Stimulated activated naive B cell treated with anti-CD40 and anti-IgM and Interleukin-4, amounts not matched to agents 10 μg/mL and 1 μg/mL and 100 μg/mL, for 72 hours (primary cell): ENCODE measurements at places on chromosomes 3 and 15.

- peak overlapping the region; percentile 62 for H3K27ac ChIP-seq
- no peak overlapping the region for H3K4me3 ChIP-seq
- H3K27me3 ChIP-seq, result no peaks in the 10 kb centered on the region
- peak; percentile 17 for DNase-seq
- no peaks in the 10 kb centered on the region for H3K36me3 ChIP-seq
- peaks cover 13% of the 10 kb centered on the region for H3K4me1 ChIP-seq
Measured at GRCh38 chr15:58447271-58448010, 15.7 kb downstream of the LIPC start.

DNA sequence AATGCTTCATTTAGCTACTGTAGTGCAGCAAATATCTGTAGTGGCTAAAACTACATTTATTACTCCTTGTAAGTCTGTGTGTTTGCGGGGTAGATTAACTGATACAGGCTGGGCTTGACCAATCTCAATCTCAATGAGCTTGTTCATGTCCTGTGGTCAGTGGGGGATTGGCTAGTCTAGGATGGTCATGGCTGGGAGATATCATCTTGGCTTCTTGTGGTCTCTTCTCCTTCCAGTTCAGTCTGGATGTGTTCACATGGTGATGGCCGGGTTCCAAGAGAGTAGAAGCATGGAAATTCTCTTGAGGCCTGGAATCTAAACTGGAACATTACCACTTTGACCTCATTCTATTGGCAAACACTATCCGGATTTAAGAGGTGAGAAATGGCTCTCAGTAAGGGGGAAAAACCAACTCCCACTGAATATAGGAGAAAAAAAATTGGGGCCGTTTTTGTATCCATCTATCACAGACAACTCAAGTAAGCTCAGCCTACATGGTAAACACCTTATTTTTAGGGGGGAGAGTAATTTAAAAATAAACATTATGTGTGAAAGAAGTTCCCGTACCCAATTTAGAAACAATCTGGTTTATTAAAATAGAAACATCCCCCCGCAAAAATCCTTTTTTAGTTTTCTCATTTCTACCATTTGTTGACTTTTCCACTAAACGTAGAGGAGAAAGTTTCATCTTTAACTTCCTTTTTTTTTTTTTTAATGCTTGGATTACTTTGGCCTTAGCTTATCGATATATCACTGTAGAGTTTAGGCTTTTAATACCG lies 284.9 kb upstream of the TBC1D5 start:
- DNase-seq, result no peak
- H3K4me1 ChIP-seq, result peaks cover 43% of the 10 kb centered on the region
- peak overlapping the region; percentile 39 for H3K4me3 ChIP-seq
- peak overlapping the region; percentile 49 for H3K27ac ChIP-seq
- no peaks in the 10 kb centered on the region for H3K27me3 ChIP-seq
- H3K36me3 ChIP-seq, result no peaks in the 10 kb centered on the region

DNA sequence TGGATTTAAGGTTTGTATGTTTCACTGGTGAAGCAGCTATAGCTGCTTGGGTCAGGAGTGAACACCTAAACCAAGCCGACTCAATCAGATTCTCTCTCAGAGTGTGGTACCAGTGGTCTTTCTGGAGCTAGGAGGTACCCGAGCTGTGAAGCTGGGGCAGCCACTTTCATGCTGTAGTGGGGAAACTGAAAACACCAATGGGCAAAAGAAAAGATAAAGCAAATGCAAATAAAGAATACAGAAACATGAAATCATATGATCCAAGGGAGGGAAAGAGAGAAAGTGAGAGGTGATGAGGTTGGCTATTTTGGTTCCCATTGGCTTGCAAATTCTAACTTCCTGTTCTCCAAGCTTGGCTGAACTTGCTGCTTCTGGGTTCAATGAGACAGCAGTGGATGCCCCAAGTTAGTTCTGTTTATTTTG lies 212.3 kb upstream of the CFAP20DC start:
- peaks cover 18% of the 10 kb centered on the region for H3K4me1 ChIP-seq
- H3K36me3 ChIP-seq, result no peaks in the 10 kb centered on the region
- no peak overlapping the region for H3K27ac ChIP-seq
- no peak for DNase-seq
- no peaks in the 10 kb centered on the region for H3K27me3 ChIP-seq

DNA sequence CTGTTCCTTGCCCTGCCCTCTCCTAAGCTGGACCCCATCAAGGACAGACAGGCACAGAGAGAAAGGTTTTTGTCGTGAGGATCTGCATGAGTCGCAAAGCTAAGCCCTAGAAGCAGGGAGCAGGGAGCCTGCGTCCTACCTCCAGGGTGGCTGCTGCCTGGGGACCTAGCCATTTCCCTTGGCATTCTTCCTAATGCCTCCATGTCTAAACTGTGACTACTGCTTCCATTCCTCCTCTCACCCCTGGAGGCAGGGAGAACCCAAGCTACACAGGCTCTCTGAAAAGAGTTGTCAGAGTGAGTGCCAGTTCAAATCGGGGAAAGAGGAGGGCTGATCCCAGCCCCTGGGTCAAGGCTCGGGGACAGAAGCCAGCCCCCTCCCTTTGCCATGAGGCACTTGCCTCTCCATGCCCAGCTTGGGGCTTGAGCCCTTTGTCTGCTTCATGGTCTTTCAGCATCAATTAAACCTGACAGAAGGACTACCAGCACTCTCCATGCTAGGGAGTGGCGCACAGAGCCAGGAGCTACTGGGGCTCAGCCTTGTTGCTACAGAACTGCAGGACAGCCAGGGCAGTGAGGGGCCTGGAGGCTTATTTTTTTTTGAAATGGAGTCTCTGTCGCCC lies 2.4 kb downstream of the GCHFR start:
- H3K4me3 ChIP-seq, result no peak overlapping the region
- H3K36me3 ChIP-seq, result peaks cover 14% of the 10 kb centered on the region
- no peak overlapping the region for H3K27ac ChIP-seq
- H3K4me1 ChIP-seq, result peaks cover 50% of the 10 kb centered on the region
- no peak for DNase-seq

DNA sequence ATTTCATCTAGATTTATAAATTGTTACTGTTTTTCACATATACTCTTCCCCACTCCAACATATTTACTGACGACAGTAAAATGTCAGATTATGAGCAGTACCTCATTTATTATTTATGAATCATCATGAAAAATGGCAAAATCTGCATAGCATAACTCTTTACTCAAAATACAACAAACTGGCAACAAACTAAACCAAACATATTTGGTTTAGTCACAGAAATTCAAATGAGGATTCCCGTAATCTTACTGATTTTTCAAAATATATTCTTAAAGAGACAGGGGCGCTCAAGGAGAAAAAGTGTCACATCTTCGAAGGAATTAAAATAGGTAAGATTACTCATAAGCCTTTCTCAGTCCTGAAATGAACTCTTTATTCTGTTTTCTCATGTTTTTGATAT lies 3.0 kb upstream of the GPR87 start:
- H3K4me3 ChIP-seq, result no peak overlapping the region
- H3K4me1 ChIP-seq, result peaks cover 2% of the 10 kb centered on the region
- H3K36me3 ChIP-seq, result no peaks in the 10 kb centered on the region
- no peaks in the 10 kb centered on the region for H3K27me3 ChIP-seq
- DNase-seq, result no peak

DNA sequence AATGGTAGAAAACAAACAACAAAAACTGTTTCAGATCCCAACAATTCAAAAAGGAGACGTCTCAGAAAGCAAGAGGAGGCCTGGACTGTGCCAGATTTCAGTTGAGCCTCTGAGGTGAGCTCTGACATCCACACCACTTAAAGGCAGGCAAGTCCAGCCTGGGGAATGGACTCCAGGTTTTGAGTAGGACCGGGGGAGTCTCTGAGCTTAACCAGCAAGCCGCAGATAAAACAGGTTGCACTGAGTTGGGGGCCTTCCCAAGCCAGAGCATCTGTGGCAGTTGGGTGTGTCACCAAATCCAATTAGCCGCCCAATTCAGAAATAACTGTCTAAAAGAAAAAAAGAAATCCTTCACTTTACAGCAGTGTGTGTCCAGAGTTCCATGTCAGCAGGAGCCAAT lies 54.7 kb downstream of the OXNAD1 start:
- no peaks in the 10 kb centered on the region for H3K27me3 ChIP-seq
- no peak for DNase-seq
- peaks cover 44% of the 10 kb centered on the region for H3K4me1 ChIP-seq
- H3K27ac ChIP-seq, result peak overlapping the region; percentile 42
- H3K4me3 ChIP-seq, result no peak overlapping the region

DNA sequence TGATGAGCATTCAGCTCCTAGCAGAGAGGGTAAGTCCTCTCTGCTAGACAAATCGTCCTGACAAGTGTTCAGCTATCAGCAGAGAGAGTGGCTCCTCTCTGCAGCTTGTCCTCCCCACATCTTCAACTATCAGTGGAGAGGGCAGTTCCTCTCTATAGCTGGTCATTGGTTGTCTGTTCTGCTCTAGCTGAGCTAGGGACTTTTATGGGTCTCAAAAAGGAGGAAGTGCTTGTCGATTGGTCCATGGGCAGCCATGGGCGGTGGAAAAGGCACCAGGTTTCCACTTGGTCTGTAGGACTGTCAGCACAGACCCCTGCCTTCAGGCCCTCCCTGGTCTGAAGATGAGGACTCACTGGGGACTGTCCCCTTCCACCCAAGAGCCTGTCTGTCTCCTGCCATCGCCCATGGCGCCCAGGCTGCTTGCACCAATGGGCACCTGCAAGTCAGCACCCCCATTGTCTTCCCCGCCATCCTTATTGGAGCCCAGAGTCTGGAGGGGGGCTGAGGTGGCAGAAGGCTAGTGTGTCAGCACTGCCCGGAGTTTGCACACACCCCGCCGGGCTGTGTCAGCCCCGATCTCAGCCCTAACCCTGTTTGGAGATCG lies 264.7 kb downstream of the ZBBX start:
- H3K4me1 ChIP-seq, result no peaks in the 10 kb centered on the region
- no peak overlapping the region for H3K27ac ChIP-seq
- DNase-seq, result no peak
- H3K4me3 ChIP-seq, result no peak overlapping the region
- H3K36me3 ChIP-seq, result no peaks in the 10 kb centered on the region
- H3K27me3 ChIP-seq, result no peaks in the 10 kb centered on the region

DNA sequence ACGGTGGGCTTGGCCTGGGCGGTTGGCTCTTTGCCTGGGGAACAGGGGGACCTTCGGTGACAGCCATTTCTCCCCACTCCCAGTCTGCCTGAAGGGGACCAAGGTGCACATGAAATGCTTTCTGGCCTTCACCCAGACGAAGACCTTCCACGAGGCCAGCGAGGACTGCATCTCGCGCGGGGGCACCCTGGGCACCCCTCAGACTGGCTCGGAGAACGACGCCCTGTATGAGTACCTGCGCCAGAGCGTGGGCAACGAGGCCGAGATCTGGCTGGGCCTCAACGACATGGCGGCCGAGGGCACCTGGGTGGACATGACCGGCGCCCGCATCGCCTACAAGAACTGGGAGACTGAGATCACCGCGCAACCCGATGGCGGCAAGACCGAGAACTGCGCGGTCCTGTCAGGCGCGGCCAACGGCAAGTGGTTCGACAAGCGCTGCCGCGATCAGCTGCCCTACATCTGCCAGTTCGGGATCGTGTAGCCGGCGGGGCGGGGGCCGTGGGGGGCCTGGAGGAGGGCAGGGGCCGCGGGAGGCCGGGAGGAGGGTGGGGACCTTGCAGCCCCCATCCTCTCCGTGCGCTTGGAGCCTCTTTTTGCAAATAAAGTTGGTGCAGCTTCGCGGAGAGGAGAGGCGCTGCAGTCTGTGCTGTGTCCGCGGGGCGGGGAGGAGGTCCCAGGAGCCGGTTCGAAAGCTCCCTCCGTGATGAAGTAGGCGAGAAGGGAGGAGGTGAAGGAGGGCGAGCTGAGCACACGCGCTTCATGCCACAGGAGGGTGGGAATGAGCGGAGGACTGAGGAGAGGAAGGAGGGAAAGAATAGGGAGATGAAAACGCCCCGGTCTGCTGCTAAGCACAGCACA lies 9.6 kb downstream of the CLEC3B start:
- peak overlapping the region; percentile 76 for H3K4me3 ChIP-seq
- no peaks in the 10 kb centered on the region for H3K36me3 ChIP-seq
- peaks cover 19% of the 10 kb centered on the region for H3K4me1 ChIP-seq
- H3K27me3 ChIP-seq, result peaks cover 33% of the 10 kb centered on the region
- no peak overlapping the region for H3K27ac ChIP-seq
- no peak for DNase-seq

DNA sequence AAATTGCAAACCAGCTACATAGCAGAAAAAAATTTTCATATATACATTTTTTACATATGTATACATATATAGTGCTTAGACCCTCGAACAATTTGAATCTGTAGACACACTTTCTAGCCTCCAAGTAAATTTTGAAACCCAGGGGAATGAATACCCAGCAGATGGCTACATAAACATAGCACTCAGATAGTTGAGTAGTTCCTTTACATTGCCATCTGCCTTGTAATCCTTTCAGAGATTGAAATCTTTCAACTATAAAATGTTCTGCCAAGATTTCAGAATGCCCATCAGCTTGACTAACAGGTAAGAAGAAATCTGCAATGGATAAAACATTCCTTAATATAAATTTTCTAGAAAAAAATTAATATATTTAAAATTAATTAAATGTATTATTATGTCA lies 1333.5 kb upstream of the CADM2 start:
- no peak overlapping the region for H3K4me3 ChIP-seq
- H3K27ac ChIP-seq, result no peak overlapping the region
- no peaks in the 10 kb centered on the region for H3K4me1 ChIP-seq
- no peak for DNase-seq
- H3K36me3 ChIP-seq, result no peaks in the 10 kb centered on the region

DNA sequence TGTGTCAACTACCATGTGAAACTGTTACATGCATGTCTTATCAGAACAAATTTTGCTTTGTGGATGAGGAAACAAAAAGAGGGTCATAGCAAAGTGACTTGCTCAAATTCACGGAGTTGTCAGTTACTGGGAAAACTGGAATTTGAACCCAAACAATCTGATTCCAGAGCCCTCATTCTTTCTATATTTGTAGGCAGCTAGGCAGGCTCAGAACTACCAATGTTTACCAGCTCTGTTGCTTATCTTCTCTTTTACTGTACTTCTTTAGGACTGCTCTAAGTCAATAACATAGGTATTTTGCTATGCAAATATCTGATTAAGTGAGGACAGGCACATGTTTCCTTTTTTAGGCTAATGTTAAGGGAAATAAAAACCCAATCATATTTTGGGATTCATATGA lies 450.5 kb downstream of the ZPLD1 start:
- H3K36me3 ChIP-seq, result no peaks in the 10 kb centered on the region
- H3K4me3 ChIP-seq, result no peak overlapping the region
- H3K27me3 ChIP-seq, result no peaks in the 10 kb centered on the region

DNA sequence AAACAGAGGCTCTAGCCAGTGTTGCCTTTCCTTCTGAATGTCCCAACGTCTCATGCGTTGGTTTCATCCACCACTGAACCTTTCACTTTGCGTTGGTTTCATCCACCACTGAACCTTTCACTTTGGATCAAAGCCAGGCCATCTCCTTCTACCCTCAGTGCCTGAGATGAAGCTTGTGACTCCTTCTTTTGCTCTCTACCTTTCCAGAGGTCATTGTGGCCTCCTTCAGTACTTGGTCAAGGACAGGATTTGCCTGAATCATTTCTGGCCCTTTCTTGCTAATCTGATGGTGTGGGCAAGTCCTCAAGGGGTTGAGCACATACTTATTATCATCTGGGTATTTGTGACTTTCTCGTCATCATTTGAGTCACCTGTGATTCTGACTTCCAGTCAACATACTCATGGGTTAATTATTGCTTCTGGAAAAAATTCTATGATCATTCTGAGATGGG lies 50.0 kb downstream of the SELENOT start:
- H3K27ac ChIP-seq, result no peak overlapping the region
- H3K27me3 ChIP-seq, result no peaks in the 10 kb centered on the region
- H3K4me1 ChIP-seq, result peaks cover 6% of the 10 kb centered on the region
- H3K36me3 ChIP-seq, result no peaks in the 10 kb centered on the region
- DNase-seq, result no peak
- no peak overlapping the region for H3K4me3 ChIP-seq

GRCh38 chr15:66738116-66738515 lies 36.1 kb downstream of the SMAD6 start:
- DNase-seq, result no peak
- no peak overlapping the region for H3K4me3 ChIP-seq
- no peak overlapping the region for H3K27ac ChIP-seq
- H3K4me1 ChIP-seq, result no peaks in the 10 kb centered on the region
- peaks cover 5% of the 10 kb centered on the region for H3K27me3 ChIP-seq
